ENCODE measurements at places on chromosomes 1 and 21.

GRCh38 chr1:209335178-209335577 lies 248.3 kb upstream of the CAMK1G start:
- peak; percentile 67 for DNase-seq

DNA sequence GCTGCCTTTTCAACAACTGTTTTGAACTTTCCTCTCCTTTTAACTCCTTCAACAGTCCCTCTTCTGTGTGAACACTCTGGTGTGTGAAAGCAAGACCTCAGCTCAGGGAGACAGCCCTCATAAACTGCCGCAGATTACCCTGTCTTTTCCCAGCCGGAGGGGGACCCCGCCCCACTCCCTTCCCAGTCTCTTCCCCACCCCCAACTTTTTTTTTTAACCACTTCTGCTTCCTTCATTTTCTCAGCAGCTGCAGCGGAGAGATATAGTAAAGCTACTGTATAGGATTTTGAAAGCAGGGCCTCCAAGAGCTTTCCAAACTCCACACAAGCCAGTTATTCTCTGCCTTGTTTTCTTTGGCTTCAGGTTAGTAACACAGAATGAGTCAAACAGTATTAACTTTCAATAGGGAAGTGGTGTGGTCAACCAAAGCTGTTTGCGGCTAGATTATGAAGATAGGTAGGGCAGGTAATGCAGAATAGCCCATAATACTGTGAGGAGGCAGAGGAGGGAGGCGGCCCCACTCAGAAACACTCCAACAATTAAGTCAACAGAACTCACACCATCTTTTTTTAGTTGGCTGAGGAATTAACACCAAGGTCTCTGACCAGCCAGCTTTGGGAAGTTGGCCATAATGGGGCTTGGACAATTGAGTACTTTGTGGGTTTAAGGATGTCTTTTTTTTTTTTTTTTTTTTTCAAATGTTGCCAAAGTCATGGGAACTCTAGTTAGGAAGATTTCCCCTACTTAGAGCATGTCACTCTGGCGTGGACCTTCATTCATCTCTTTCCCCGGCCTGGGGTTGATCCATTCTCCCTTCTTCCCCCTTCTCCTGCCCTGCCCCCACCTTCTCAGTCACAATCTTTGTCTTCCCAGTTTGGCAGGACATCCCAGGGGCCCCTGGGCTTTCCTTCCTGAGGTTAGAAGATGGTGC lies 177.0 kb downstream of the CLIC6 start:
- peak; percentile 76 for DNase-seq

GRCh38 chr1:54094001-54094729 lies 40.8 kb downstream of the TCEANC2 start:
- DNase-seq = no peak

- DNase-seq = no peak
Observed at GRCh38 chr1:152858062-152858461, 1.7 kb upstream of the LCE7A start.

DNA sequence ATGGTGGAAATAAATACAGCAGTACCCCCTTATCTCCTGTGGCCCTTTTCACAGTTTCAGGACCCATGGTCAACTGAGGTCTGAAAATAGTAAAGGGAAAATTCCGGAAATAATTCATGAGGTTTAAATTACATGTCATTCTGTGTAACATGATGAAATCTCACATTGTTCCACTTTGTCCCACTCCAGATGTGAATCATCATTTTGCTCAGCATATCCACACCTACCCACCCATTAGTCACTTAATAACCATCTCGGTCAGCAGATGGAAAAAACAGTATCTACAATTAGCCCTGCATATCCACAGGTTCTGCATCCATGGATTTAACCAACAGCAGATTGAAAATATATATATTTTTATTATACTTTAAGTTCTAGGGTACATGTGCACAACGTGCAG lies 86.9 kb upstream of the GORAB start:
- peak; percentile 85 for DNase-seq

DNA sequence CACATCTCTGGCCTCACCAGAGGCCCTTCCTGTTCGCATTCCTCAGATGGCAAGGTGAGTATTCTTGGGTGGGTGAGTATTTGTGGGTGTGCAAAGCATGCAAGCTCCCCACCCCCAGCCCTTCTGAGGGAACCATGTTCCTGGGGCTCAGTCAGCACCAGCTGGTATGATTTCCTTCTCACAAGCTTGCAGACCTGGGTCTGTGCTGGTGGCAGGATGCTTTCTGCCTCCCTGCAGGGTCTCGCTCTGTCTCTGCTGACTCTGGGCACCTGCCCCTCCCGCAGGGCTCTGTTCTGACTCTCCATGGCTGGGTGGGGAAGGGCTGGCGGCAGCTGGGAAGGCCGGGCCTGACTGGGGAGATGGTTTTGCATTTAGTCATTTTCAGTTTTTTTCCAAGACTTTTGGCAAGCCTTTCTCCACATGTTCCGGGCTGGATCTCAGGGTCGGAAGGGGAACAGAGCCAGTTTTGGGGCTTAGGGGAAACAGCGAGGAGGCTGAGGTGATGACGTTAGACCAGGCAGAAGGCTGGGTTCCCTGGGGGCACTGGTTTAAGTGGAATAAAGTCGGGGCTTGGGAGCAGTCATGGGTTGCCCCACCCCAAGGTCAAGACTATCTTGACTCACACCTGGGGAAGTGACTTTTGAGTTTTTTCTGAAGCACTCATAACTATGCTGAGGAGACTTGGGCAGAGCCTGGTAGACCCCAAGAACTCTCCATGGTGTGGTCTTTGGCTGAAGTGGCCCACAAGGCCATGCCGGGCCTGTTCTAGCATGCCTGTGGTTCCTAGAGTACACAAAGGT lies 6.2 kb downstream of the RASSF5 start:
- DNase-seq = peak; percentile 88

DNA sequence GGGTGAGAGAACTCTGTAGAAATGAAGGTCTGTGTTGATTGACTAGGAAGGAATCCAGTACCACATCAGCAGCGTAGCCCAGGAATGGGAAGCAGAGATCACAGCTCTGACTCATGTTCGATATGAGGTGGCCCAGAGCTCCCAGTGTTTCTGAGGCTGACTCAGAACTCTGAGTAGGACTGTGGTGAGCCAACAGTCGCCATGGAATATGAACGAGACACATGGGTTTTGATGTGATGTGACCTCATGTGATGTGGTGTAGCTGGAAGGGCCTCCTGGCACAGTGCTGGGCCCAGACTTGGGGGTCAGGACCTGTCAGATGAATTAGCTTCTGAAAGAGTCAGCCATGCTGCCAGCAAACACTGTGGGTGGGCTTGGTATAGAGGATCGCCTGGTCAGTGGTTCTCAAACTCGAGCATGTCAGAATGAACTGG lies 237.0 kb downstream of the MRPL39 start:
- DNase-seq = peak; percentile 97

GRCh38 chr1:7942214-7942921 lies 1.7 kb upstream of the TNFRSF9 start:
- DNase-seq = peak; percentile 65

DNA sequence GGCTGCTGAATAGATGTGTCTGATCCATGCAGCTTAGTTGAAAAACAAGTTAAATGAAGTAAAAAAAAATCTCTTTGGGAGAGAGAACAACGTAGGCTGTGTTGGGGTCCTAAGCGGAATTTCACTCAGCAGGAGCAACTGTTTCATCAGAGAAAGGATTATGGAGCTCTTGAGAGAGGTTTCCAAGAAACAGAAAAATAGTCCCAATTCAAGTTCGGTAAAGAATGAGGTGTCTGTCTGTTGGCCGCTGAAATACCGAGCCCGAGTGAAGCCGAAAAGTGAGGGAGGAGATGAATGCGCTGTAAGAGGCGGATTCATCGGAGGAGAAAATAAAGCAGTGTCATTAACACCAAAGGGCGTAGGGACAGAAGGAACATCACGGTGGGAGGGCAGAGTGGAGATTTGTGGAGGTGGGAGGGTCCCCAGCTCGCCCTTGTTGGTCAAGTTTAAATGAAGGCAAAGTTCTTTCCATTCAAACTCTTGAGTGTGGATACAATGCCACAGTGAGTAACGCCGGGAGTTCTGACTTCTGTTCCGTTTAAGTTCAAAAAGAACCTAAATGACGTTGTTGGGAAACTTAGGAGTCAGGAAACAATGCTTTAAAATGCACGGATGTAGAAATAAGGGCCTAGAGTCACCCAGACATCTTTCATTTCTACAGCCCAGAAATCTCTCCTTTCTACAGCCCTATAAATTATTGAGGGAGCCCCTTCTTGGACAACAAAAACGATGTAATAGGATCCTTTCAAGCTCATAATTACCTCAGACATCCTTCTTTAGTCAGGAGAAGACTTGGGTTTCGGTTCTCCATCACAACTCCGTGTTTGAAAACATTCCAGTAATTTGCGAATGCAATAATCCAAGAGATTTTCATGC lies 15.6 kb upstream of the SLC45A1 start:
- no peak for DNase-seq

- no peak for DNase-seq
Observed at GRCh38 chr1:166418344-166418933, 251.6 kb upstream of the FAM78B start.

DNA sequence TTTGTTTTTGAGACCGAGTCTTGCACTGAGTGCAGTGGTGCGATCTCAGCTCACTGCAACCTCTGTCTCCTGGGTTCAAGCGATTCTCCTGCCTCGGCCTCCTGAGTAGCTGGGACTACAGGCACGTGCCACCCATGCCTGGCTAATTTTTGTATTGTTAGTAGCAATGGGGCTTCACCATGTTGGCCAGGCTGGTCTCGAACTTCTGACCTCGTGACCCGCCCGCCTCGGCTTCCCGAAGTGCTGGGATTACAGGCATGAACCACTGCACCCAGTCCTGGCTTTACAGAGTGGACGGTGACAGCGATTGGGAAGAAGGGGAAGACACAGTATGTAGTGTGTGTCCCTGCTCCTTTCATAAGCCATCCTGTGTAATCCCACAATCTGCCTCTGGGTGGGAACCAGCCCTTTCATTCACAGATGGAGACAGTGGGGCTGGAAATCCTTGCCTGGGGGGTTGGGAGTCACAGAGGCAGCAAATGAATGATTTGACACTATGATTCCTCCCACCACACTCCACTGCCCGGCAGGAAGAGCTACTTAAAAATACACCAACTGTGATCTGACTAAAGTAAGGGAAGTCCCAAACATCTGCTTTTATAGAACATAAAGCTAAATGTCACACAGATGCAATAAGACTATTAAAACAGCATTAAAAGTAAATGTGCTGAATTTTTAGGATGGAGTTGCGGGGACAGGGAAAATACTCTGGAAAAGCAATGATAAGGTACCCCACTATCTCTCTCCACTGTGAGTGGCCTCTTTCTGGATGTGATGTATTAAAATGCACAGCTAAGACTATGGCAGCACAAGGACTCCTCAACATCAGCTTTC lies 4.5 kb downstream of the PARP1 start:
- peak; percentile 46 for DNase-seq

GRCh38 chr1:109631513-109632505 lies 12.2 kb downstream of the AMPD2 start:
- DNase-seq = no peak

DNA sequence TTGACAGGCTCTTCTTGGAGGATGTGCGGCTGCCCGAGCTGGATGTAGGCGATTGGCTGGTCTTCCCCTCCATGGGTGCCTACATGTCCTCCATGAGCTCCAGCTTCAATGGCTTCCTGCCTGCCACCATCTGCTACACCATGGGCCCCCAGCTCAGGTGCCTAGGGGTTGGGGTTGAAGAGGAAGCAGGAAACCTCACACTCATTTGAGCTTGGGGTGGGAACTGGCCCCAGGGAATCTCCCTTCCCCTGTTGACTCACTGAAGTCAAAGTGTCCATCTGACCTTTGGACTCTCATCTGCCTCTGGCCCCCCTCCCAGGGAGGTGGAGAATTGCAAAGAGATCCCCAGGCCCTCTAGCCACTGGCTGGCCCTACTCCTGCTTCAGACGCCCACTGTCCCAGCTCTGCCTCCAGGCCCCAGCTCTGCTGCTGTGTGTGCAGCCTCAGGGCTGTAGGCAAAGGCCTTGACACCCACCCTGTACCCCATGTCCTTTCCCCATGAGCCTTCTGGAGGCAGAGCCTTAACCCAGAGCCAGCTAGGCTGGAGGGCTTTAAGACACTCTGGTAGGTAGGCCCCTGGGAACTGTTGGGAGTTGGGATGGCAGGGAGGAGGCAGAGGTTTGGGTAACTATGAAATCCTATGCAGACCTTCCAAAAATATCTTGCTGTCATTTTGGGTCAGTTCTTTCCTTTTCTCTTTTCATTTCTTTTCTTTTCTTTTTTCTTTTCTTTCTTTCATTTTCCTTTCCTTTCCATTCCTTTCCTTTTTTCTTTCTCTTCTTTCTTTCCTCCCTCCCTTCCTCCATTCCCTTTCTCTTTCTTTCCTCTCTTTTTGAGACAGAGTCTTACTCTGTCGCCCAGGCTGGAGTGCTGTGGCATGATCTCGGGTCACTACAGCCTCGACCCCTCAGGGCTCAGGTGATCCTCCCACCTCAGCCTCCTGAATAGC lies 66.9 kb upstream of the TINAGL1 start:
- no peak for DNase-seq
